ENCODE measurements at places on chromosomes 7 and 10. TPM values are rescaled to one million over a fixed set of nuclear protein-coding genes. Genes with fewer than 3 reads are reported as not detected.

DNA sequence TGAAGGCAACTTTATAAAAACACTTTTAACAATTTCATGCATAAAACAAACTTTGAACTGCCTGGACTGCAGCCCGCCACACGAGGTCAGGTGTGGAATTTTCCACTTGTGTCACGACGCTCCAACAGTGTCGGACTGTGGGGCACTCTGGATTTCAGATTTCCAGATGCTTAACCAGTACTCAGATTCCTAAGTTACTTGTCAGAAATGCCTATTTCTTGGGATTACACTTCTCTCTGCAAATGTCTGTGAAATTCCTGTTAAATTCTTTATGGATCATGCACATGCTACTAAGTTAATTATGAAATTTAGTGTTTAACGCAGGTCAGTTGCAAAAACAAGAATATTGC, 473 bp upstream of the GPER1 start:
- no peak for DNase-seq

DNA sequence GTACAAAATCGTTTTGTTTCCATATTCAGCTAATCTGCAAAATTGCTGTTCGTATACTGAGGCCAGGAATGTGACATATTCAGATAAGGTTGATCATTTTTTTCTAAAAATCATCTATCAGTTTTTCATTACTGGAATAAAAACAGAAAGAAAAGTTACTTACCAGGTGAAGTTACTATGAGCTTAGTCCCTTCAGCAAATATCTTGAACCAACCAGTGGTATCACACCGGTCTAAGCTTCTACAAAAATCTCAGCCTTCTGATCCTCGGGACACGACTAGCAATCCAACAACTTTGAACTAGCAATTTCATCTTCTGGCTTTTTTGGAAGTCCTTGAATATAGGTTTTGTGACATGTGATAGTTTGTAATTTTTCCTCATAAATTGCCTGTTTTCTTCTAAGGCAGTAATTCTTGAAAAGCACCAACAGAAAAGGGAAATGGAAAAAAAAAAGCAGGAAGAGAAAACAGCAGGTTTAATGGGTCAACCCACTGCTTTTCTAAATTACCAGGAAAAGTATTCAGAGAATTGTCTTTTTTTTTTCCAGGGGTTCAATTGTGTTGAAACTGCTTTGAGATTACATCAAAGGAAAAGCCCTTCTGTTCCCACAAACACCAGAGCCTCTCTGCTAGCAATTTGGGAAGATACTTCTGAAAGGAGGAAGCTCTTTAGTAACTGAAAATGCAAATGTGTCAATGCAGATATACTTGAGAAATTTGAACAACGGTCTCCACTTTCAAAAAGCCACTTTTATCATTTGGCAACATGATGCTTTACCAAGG, 2.9 kb upstream of the TARP start:
- no peak for DNase-seq

HOXA3 gene
- not detected for total RNA-seq

- no peak for DNase-seq
Observed at GRCh38 chr7:28190077-28190710, 9.6 kb upstream of the JAZF1 start.

LIPJ gene
- total RNA-seq = not detected

- no peak for DNase-seq
Observed at GRCh38 chr10:89314676-89315075, 12.8 kb downstream of the IFIT2 start.

Measured in T-helper 17 cell (primary cell).